CD4-positive, alpha-beta T cell treated with Interleukin-17A for 4 hours (primary cell): ENCODE measurements at places on chromosomes 11 and 22.
A peak's percentile ranks its signal among the peaks of the same experiment; 100 is the strongest.

- DNase-seq = no peak
Observed at GRCh38 chr11:68012843-68013610, 2.9 kb downstream of the ALDH3B1 start.

DNA sequence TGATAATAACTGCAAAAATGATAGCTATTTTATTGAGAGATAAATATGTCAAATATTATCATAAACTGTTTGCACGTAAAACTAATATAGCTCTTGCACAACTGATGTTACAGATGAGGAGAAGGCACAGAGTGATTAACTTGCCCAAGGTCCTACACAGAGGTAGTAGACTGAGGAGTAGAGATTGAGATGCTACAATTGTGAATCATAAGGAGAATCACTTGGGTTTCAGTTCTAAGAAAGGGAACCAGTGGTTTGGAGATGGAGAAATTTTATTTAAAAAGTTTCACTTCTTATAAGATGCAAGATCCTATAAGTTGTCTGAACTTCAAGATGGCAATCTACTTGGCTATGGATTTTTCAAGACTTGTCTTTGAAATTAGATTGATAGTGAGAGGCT is 224.8 kb upstream of the RAG2 start:
- DNase-seq = no peak

GRCh38 chr22:35821654-35822053 is 104.0 kb downstream of the APOL5 start:
- DNase-seq = no peak

DNA sequence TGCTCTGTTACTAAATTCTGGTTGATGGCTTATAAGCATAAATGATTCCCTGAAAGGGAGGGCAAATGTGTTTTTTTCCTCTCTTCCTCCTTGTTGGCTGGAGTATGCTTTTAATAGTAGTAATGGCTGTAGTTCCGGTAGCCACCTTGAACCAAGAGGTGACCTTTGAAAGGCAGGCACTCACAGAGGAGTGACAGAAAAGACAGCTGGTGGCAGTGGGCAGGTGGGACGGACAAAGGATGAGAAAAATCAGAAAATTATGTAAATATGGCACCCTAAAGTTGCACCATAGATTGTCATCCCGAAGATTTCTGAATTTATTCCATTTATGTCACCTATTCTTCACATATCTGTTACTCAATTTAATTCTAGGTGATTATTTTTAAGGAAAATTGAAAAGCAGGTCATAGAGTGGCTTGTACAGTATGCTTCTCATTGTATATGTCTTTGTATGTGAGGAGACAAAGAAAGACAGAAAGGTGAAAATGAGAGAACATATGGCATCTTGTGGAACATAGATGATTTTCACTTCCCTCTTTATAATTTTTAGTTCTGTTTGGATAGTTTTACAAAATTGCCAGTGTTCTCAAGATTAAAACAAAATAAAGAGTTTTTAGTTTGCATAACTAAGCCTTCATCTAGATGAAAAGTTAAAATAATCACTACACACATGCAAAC is 17.0 kb downstream of the CASP12 start:
- DNase-seq = no peak

- DNase-seq = no peak
Observed at GRCh38 chr11:94193288-94193687, 64.6 kb downstream of the PANX1 start.

GRCh38 chr11:57903441-57904123 is 120.1 kb upstream of the OR9Q1 start:
- peak; percentile 12 for DNase-seq

- no peak for DNase-seq
Observed at GRCh38 chr11:102719620-102720277, 5.0 kb downstream of the MMP8 start.

DNA sequence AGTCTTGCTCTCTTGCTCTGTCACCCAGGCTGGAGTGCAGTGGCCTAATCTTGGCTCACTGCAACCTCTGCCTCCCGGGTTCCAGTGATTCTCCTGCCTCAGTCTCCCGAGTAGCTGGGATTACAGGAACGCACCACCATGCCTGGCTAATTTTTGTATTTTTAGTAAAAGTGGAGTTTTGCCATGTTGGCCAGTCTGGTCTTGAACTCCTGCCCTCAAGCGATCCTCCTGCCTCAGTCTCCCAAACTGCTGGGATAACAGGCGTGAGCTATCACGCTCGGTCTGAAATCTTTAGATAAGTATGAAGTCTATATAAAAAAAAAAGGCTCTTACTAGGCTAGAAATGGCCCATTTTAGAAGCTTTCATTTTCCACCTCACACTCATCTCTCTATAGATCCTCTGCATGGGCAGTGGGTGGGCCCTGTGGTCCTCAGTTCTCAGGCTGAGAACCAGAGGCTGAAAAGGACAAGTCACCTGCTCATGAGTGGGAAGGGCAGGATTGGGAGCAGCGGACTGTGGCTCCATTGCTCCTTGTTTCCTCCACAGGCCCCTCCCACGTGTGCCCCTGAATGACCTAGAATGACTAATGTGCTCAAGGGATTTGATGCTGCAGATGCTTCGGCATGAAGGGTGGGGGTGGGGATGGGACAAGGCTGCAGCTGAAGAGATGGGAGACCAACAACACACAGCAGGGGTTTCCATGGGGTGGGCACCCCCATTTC is 19.8 kb upstream of the PRAME start:
- DNase-seq = no peak

- no peak for DNase-seq
Observed at GRCh38 chr11:72598906-72599305, 75.3 kb downstream of the PDE2A start.

DNA sequence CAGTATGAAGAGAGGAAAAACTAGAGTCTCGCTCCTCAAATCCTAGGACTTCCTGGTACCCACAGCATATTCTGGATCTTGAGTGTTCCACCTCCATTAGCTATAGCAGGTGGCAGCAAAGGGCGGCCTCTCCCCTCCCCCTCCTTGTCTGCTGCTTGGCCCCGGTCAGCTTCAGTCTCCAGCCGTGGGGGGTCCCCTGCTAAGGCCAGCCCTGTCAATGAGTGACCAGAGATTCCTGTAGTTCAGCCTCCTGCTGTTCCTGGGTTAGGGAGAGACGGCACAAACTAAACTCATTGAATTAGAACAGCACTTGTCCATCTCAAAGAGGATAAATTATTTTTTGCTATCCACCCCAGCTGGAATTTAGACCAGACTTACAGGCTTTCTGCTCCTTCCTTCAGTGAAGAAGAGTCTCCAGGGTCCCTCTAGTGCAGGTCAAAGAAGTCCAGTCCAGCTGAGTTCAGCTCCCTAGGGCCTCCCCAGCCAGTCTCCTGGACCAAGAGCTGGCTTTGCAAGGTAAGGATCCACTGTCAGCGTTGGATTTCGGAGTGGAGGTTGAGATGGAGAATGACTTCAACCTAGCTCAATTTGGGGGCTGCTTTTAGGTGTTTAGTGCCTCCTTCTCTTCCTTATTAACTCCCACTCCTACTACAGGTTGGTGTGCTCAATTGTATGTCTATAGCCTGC is 1.1 kb upstream of the PHLDB1 start:
- no peak for DNase-seq

- DNase-seq = no peak
Observed at GRCh38 chr11:119185981-119186634, 833 bp downstream of the NHERF4 start.

DNA sequence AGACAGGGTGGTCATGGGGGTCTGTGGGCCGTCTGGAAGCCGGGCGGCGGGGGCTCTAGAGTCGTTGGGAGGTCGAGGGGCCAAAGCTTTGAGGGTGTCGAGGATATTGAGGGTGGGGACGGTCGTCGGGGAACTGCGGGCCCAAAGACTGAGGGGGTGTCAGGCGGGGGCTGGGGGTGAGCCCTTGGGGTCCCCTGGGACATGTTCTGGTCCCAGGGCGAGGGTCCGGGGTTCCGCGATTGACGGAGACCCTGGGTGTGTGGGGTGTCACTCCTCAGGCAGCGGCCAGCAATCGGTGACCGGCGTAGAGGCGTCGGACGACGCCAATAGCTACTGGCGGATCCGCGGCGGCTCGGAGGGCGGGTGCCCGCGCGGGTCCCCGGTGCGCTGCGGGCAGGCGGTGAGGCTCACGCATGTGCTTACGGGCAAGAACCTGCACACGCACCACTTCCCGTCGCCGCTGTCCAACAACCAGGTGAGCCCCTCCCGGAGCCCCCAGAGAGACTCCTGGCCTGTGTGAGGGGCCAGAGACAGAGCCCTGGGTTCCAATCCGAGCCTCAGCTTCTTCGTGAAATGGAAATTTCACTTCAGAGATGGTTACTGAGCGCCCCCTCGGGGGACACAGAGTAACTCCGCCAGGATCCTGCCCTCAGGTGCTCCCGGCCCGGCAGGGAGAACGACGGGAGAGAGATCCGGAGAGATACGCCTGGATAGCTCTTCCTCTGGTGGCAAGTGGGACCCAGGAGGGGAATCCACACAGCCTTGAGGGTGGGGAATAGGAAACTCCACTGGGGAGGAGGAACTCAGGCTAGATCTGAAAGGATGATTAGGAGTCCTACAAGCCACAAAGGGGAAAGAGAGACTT is 714 bp downstream of the SDF2L1 start:
- DNase-seq = peak; percentile 72

- DNase-seq = no peak
Observed at GRCh38 chr11:17376493-17376892, 12.0 kb downstream of the KCNJ11 start.

DNA sequence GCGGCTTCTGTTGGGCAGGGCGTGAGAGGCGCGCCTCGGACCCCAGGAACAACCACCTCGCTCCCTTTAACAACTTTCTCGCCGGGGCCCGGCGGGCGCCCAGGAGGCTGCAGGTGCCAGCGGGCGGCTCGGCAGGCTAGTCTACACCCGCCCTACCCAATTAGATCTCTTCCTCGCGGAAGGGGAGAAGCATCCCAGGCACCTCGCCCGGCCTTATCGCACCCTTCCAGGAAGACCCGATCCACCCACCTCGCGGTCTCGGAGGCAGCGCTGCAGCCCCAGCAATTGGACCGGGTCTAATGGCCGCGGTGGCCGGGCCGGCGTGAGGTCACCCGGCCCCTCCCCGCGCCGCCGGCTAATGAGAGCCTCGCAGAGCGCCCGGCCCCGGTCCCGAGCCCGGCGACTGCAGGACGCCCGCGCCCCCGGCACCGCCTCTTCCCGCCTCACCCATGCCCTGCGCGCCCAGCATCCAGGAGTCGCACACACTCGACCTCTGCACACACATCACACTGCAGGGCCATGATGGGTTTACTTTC is at the start of gene PLAAT3:
TSS of gene PLAAT3 (minus strand) at position 298 of the 536 bp plus-strand sequence. CDS start 419 bp downstream, outside the sequence.
- DNase-seq = peak; percentile 53
